Colonic mucosa (tissue), 4 donors: ENCODE measurements at places on chromosomes 3 and 15. TPM values are rescaled to one million over a fixed set of nuclear protein-coding genes. Genes with fewer than 3 reads are reported as not detected.

COX17 gene
- total RNA-seq, result 53.5 TPM

IL20RB gene
- total RNA-seq, result 0.74 TPM

CSPG4 gene
- total RNA-seq, result 12.7 TPM

UBL7 gene
- total RNA-seq, result 43.8 TPM

IQCF5 gene
- total RNA-seq, result not detected

HTR3E gene
- 0.52 TPM for total RNA-seq

ERC2 gene
- 0.30 TPM for total RNA-seq

GRCh38 chr3:59654123-59654479 lies 604.3 kb upstream of the CFAP20DC start:
- DNase-seq, result no peak

DNA sequence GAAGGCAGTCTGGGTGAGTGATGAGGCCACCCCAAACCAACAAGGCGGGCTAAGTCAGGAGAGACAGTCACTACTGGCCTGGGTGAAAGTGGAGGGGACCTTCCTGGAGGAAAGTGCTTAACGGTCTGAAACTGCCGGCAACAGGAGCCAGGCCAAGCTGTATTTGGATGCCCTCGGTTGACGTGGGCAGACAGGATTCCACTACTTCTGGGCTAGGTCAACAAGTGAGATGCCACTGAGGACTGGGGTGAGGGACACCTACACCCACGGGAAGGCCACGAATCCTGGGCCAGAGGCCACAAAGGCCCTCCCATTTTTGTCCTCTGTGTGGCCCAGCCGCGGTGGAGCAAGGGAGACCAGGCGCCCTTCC lies 12.3 kb downstream of the SPTBN5 start:
- no peak for DNase-seq

- no peak for DNase-seq
Observed at GRCh38 chr15:35934383-35935049, 388.6 kb upstream of the DPH6 start.

- DNase-seq, result no peak
Observed at GRCh38 chr3:21505711-21506460, 245.1 kb downstream of the ZNF385D start.

- no peak for DNase-seq
Observed at GRCh38 chr15:50411870-50412269, 12.3 kb upstream of the USP8 start.

DNA sequence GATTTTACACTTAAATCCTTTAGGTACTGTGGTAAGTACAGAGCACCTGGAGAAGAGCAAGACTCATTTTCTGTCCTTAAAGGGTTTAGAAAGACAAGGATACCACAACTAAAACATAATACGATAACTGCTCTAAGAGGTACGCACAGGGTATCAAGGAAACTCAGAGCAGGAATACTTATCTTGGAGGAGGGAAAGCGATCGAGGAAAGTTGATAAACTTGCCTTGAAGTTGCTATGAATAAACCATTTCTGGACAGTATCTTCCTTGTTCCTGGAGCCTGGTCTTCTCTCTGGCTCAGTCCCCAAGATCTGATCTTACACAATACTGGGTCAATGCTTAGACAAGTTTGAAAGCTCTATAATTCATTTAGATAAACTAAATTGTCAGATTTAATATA lies 17.6 kb upstream of the GATM start:
- DNase-seq, result no peak

- peak; percentile 60 for DNase-seq
Observed at GRCh38 chr3:109731639-109732473, 394.5 kb upstream of the DPPA4 start.

DNA sequence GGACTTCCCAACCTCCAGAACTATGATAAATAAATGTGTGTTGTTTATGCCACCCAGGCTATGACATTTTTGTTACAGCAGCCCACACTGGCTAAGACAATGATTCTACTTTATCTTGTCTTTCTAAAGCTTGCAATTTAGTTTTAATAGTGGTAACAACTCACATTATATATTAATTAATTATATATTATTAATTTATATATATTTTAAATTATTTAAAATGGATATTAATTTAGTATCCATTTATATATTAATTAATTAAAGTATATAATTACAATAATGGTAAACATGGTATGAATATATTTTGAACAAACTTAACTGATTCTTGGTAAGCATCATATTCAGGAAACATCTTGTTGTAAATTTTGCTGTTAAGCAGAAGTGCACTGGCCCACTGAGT lies 863.9 kb downstream of the MCTP2 start:
- DNase-seq, result no peak

GRCh38 chr15:35330048-35330695 lies 215.8 kb downstream of the DPH6 start:
- DNase-seq, result no peak

DNA sequence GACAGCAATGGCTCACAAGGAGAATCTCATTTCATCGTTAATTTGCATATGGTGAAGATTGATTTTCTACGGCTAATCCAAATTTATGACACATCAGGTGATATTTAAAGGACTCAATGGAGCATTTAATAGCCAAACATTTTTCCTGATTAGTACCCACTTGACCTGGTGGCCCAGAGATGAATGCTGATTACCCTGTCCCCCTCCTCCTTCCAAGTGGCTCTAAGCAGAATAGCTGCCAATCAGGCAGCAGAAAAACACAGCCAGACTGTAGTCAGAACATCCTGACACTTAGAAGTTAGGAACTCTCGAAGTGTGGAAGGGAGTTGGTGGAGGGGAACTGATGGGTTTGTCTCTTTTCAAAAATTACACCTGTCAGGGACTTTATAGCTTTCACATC lies 302.5 kb downstream of the ZNF621 start:
- no peak for DNase-seq

DNA sequence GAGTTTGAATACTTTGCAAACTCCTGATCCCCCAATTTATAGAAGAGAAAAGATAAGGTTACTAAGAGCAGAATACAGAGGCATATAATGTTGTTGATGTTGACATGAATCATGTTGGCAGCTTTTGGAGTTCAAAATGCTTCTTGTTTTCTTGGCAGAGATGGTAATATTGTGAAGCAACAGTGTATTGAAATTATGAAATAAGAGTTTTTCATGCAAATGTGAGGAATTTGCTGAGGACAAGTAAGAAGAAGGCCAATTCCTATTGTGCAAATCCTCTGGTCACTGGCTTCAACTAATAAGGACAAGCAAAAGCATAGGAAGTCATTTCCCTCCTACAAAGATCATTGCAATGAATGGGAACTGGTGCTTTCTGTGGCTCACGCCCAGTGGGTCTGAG lies 126.9 kb upstream of the CHL1 start:
- no peak for DNase-seq

- DNase-seq, result no peak
Observed at GRCh38 chr3:67077656-67078055, 79.5 kb downstream of the KBTBD8 start.

DNA sequence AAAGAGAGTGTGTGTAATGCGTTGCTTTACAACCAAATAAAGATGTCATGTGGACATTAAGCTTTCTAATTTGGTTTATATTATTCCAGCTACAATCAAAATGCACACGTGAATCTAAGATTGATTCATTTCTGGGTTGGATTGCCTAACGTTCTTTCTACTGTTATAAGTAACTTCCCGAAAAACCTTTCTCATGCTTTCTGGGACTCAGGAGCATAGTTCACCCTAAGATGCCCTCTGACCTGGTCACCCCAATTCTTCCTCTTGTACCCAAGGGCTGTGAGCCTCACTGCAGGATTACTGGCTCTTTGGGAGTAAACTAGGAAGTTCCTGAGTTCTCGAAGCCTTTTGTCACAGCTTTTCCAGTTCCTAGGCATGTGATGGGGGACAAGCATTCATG lies 12.7 kb upstream of the LMCD1 start:
- no peak for DNase-seq

DNA sequence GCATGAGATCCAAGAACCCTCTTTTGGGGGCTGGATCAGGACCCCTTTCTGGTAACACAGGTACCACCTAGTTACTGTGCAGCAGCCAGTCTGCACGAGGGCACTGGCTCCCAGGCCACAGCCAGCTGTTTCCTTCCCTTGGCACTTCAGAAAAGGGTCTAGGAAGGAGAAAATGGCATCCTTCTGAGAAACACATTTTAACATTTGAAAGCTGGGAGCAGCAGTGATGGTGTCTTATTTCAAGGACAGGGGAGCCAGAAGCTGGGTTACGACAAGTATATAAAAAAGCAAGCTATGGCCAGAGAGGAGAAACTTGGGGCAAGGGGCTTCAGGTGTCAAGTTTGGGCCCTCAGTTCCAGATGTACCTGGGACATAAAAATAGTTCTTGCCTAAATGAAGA lies 282.8 kb downstream of the CTNNB1 start:
- DNase-seq, result no peak

DNA sequence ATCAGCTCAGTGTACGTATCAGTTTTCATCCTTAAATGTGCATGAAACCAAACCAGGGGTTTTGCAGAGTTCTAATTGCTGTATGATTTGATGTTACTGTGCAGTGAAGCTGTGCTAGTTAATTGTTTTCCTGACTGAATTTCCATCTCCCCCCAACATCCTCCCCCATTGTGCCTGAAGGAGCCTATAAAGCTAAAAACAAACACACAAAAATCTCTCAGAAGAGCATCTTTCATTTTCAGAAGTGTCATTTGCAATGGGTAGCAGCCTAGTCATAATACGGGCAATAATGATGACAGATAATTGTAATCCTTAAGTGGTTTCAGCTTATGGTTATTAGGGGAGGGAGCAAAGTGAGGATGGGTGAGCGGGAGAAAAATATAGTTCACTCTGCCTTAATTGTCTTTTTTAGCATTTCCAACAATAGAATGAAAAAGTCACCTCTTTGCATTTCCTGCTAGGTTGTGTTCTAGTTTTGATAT lies 207.9 kb upstream of the TBL1XR1 start:
- DNase-seq, result no peak

- peak; percentile 71 for DNase-seq
Observed at GRCh38 chr3:45367453-45367871, 20.9 kb upstream of the LARS2 start.
